ENCODE measurements at places on chromosomes 3 and 15.

- DNase-seq: no peak
Measured at GRCh38 chr3:44555723-44556122, 730 bp downstream of the ZKSCAN7 start.

GRCh38 chr15:63040954-63041353, 1.6 kb upstream of the TPM1 start:
- DNase-seq: no peak

DNA sequence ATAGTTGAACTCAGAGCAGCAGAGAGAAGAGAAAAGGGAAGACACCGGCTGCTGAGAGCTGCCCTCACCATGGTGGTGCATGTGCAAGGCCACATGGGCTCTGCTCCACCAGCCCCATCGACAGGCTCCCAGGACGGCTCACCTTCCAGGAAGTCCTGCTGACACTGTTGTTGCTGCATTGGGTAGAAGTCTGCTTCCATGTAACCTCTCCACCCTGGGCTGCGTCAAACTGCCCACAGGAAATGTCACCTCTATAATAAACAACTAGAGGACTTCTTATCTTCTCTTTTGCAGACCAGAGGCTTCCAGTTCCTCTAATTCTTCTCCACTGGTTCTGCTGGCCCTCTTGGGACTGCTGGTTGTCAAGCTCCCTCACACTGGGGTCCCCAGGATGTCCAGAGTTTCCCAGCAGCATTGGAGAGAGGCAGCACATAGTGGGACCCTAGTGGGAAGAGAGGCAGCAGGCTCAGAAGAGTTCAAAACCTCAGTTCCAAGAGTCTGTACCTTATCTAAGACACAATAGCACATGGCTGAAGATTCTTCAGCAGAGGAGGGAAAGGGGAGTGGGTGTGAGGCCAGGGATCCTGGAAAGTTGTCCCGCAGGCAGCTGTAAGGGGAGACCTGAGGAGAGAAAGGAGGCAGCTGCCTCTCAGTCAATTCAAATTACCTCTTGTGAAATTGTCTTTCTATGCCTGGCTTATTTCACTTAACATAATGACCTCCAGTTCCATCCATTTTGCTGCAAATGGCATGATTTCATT, 5.8 kb upstream of the CCR3 start:
- no peak for DNase-seq

DNA sequence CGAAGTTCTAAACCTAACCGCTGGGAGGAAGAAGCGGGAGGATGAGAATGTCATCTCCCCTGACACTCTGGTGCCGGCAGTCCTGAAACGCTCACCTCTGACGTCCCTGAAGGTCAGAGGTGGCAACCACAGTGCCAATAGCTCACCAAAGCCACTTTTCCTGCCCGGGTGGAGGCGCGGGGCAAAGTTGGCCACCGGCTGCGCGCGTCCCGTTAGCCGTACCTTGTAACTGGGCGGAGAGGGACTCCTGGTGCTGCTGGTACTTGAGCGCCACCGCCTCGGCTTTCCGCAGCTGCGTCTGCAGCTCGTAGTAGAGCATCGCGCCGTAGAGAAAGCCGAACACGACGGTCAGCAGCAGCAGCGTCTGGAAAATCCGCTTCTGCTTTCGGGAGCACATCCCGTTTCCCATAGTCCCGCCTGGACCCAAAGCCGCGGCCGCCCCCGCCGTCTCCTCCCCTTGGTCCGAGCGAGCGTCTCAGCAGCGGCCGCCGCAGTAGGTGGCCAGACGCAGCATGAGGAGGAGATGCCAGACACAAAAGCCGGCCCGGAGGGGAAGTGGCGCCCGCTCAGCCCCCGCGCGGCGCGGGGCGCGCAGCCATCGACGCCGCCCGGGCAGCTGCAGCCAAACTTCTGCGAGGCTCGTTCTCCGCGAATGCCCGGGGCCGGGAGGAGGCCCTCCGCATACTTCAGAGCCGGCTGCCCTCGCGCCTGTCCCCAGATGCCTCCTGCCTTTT, 680 bp downstream of the GOLIM4 start:
- no peak for DNase-seq

- no peak for DNase-seq
Measured at GRCh38 chr3:51429138-51429537, 38.1 kb downstream of the RBM15B start.

All from activated CD4-positive, alpha-beta T cell treated with anti-CD3 and anti-CD28 coated beads for 1 hour (primary cell).